ENCODE measurements at places on chromosomes 5 and 9. TPM values are rescaled to one million over a fixed set of nuclear protein-coding genes. Genes with fewer than 3 reads are reported as not detected.

The LCN2 gene
- total RNA-seq, result 0.67 TPM

The HBEGF gene
- total RNA-seq, result 9.5 TPM

The GABRA6 gene
- total RNA-seq, result not detected

The CCL21 gene
- total RNA-seq, result 161 TPM

The SHOC1 gene
- total RNA-seq, result not detected

The PTPRD gene
- 51.2 TPM for total RNA-seq

The SPATA31A3 gene
- not detected for total RNA-seq

The PITX1 gene
- total RNA-seq, result 0.97 TPM

The IFNA21 gene
- not detected for total RNA-seq

The ADAMTS12 gene
- 5.9 TPM for total RNA-seq

The ANGPTL2 gene
- 55.9 TPM for total RNA-seq

The OBP2B gene
- not detected for total RNA-seq

The OGN gene
- 28.4 TPM for total RNA-seq

The RNF208 gene
- total RNA-seq, result 2.7 TPM

The BNC2 gene
- 61.2 TPM for total RNA-seq

The LYSMD3 gene
- total RNA-seq, result 31.1 TPM

The OLFM1 gene
- 29.2 TPM for total RNA-seq

The PCDHB8 gene
- 2.3 TPM for total RNA-seq

The FYB1 gene
- total RNA-seq, result 10.1 TPM

GRCh38 chr5:143214890-143215289, 188.6 kb downstream of the NR3C1 start:
- no peak for DNase-seq

- no peak for DNase-seq
These were observed 144.1 kb downstream of the ENTREP1 start for GRCh38 chr9:69469136-69469535.

DNA sequence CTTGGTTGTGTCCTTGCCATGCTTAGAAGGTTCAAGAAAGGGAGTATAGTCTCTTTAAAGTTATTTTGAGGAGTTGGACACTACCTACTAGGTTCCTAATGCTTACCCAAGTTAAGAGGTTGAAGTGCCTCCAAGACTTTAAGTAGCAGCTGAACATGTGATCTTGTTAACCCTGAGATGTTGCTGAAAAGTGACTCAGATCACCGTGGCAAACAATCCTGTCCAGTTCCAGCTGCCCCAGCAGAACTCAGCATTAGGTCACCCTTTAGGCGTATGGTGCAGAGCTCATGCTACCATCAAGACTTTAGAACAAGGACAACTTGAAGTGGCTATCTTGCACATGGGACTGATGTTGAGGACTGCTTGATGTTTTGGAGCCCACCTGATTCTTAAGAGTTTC, 22.5 kb downstream of the ZNF462 start:
- DNase-seq, result no peak

- DNase-seq, result no peak
These were observed 12.5 kb downstream of the NREP start for GRCh38 chr5:111744455-111744854.

DNA sequence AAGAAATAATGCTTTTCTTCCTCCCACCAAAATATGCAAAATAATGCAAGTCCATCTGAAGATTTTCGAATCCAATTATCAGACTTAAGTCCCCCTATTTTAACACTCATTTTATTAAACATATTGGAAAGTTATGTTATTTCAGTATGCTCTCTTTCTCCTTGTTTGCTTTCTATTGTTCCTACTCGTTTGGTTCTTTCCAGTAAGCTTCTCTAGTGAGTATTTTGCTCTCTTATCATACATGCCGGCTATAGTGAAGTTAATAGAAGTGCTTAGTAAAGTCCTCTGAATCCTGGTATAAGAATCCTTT, 517 bp downstream of the ALDH1A1 start:
- no peak for DNase-seq

- DNase-seq, result no peak
These were observed 198.6 kb upstream of the DAB2 start for GRCh38 chr5:39623291-39623865.

DNA sequence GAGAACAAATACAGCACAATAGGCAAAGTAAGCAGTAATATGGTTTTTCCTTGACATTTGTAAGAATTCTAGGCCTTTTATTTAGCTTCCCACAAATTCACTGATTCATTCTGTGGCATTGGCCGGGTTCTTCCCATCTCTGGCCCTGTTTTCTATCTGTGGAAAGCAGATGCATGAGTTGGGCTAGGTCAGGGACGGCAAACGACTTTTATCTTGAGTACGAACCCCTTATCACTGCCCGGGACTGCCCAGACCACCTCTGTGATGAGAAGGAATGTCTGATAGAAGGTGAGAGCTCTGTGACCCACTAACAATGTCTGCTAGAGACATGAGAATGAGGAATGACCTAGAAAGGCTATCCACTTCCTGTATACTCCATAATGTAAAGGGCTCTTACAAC, 35.4 kb upstream of the ADAM19 start:
- no peak for DNase-seq

DNA sequence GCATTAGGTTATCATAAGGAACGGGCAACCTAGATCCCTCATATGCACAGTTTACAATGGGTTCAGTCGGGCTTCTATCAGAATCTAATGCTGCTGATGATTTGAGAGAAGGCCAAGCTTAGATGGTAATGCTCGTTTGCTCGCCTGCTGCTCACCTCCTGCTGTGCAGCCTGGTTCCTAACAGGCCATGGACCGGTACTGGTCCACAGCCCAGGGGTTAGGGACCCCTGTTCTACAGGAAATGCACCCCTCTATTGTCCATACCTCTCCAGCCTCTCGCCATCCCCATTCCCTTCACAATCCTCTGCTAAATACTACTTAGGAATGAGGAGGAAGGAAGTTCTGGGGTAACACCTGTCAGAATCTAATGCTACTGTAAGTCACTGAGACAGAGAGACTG, 75.1 kb downstream of the OXCT1 start:
- DNase-seq, result no peak

DNA sequence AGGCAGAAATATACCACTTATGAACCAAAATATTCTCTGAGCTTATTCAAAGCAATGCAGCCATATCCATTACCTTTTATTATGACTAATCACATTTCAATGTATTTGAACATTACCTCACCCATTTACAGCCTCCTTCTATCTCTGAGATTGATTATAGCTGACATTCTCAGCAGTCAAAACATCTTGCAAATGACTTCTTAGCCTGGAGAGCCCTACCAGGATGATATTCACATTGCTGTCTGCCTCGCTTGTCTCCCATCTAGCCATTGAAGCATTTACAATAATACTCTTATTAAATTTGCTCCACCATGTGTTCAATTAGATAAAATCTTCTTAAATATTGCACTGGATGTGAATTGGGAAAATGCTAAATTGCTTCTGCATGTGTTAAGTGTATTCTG, 1879.9 kb upstream of the ACO1 start:
- DNase-seq, result no peak

GRCh38 chr5:1732238-1732941, 67.2 kb downstream of the MRPL36 start:
- DNase-seq, result peak; percentile 50

DNA sequence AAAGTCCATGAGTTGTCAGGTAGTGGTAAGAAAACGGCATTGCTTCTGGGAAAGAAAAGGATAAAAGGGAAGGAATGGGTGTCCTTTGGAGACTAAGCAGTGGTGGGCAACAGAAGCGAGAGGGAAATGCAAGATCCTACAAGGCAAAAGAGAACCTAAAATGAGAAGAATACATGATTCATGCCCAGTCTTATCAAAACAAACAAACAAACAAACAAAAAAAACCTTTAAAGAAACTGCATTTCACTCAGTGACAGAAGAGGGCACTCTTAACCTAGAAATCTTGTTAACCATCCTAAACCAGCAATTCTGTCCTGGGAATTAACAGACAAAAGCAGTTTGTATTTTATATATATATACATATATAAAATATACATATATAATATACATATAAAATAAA, 88.5 kb downstream of the SUSD1 start:
- DNase-seq, result no peak

DNA sequence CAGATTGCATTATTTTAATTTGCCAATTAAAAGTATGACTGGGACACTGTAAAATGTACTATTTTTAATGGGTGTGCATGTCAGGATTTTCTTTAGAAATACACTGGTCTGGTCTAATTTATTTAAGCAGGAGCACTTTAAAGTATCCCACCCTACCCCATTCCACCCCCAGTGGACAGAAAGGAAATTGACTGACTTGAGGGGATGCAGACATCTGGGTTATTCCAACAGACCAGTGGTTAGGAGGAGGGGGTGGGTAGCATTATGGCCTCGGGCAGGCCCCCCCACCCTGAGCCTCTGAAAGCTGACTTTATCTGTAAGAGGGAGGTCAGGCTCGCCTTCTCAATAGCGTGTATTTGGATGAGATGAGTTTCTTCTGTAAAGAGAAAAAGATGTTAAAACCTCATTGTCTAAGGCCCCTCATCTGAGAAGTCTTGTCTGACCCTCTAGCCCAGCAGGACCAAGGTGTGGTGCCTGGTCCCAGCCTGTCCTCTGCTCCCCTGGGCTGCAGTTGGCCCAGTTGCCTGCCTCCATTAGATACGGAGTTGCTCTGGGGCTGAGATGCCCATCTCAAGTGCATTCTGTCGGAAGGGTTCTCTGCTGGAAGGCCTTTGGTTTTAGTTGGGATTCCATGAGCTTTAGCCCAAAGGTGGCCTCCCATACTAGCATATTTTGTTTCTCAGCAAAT, 4.4 kb downstream of the HNRNPAB start:
- DNase-seq, result peak; percentile 46

GRCh38 chr9:131965103-131965502, 114.6 kb downstream of the MED27 start:
- DNase-seq, result no peak

DNA sequence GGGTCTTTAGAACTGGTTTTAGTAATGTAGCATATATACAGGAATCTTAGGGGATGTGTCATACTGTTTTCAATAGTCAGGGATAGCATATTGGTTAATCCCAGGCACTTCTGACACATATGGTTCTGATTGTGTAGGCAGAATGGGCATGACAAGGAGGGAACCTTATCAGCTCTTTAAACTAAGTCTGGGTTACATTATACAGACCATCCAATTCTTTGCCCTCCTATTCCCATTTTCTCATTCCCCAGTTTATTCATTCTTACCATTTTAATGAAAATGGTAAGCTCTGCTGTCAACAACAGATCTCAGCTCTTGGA, 85.1 kb downstream of the NDUFAF2 start:
- DNase-seq, result no peak

GRCh38 chr9:127397646-127398274, 791 bp downstream of the SLC2A8 start:
- no peak for DNase-seq

DNA sequence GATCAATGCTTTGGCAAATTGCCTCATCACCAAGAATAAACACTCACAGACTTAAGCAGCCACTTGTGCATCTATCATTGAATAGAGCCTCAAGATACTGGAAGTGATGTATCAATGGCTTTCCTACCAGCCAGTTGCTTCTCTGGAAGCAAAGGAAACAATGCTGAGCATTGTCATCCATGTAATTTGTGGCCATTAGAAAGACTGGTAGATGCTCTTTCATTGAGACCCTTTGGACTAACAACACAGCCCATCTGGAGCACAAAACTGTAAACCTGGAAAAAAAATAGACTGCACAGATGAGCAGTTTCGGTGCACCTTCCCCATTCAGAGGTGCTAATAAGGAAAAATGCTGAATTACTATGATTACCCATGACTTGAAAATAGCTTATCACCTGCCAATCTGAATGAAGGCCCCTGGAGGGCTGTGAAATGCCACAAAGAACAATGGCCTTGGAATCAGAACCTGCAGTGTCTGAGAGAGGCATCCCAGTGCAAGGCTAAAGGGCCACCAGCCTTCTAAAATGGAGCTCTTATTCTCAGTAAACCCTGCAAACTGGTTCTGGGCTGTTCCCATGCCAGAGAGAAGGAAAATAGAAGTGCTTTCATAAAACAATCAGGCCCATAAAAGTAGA, 127.5 kb downstream of the RFK start:
- DNase-seq, result no peak

DNA sequence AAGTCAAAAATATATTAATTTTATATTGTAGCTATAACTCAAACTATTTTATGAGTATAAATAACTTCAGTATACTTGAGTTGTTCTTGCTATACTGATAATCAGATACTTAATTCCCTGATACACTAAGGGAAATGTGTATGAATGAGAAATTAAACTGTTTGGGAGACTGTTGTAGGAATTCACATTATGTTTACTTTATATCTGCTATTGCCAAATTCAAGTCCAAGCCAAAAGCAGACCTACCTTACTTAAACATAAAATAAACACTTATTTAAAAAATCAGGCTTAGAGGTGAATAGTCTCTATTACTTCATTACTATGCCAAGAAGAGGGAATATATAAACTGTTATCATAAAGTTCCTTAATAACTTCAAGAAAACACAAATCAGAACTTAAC, 13.2 kb downstream of the NR3C1 start:
- no peak for DNase-seq

DNA sequence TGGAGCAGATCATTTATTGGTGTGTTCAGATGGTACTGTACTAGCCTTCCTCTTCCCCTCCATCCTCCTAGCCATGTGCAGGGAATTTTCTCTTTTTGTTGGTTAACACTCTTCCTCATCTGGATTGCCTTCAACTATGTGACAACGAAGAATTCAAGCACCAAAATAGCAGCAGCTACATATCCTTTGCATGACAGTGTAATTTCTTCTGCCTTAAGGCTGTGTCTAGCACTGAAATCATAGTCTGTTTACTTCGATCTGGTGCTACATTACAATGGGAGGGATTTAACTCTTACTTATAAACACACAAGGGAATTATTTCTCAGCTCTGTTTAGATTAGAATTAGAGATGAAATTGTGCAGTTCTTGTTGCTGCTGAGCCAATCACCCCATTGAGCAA, 260.4 kb downstream of the ARL15 start:
- no peak for DNase-seq

GRCh38 chr9:87336407-87336806, 161.3 kb upstream of the DAPK1 start:
- DNase-seq, result no peak

- no peak for DNase-seq
These were observed 995.8 kb upstream of the CDH6 start for GRCh38 chr5:30197662-30198061.

- no peak for DNase-seq
These were observed 17.0 kb downstream of the IRX1 start for GRCh38 chr5:3612591-3613042.

GRCh38 chr5:179830818-179831468, 10.2 kb downstream of the SQSTM1 start:
- DNase-seq, result no peak

DNA sequence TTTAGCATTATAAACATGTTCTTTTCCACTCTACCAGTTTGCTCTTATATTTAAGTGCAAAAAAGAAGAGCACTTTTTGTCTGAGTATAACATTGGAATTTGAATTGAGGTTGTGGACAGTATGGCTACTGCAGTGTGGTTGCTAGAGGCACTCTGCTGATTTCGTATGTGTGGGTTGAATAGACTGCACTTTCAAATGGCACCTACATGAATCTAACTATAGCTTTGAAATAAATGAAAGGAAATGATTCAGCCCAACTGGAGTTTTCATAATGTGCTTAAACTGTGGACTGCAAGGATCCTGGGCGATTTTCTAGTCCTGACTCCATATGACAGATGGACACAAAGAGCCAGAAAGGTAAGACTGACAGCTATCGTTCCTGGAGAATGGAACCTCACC, 657.6 kb upstream of the RIOK2 start:
- DNase-seq, result no peak
